ENCODE measurements at places on chromosomes 12 and 14.

DNA sequence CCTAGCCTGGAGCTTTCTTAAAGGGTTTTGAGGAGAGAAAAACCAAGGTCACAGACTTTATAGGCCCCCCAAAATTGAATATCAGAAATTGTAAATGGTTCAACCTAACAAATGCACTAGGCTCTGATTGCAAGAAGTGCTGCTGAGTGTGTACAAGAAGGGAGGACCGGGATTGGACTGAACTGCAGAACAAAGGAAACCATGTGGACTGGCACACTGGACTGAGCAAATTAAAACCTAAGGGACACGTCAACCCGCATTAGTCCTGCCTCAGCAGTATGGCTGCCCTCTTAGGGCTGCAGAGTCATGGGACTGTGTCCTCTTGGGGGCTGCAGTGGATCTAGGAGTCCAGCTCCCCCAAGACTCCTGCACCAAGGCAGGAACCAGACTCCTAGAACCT is 842 bp upstream of the CISTR start:
- no peak for DNase-seq

GRCh38 chr12:48331399-48331798 is 19.3 kb downstream of the ZNF641 start:
- no peak for DNase-seq

DNA sequence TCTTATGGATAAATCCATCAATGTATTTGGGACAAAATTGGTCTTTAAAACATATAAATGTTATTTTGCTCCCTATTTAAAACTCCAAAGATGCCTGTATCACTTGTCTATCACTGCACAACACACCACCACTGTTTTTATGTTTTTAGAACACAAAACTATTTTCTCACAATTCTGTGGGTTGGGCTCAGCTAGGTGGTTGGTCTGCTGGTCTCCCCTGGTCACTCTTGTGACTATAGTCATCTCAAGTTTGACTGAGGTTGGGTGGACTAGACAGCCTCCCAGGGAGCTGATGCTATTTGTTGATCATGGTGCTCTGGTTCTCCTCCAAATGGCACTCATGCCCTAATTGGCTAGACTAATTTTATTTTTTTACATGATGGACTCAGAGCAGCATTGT is 39.5 kb upstream of the NR1H4 start:
- no peak for DNase-seq

DNA sequence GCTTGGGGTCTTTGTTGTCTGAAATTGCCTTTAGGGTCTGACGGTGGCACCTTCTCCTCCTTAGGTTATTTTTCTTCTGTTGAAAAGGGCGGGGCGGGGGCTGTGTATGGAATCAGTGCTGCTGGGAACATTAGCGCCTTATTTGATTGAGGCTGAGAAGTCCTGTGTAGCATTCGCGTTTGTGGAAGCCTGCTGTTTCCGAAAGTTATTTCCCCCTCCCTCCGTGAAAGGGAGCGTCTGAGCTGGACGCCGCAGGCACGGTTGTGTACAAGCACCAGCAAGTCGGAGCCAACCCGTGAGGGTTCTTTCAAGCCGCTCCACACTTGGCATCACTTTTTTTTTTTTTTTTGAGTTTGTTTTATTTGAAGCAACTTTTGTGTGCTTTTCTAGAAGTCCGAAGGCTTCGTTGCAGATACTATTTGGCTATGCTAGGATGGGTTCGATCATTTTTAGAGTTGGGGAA is 1.1 kb downstream of the SYNE2 start:
- peak; percentile 28 for DNase-seq

GRCh38 chr12:106897082-106897481 is 58.6 kb upstream of the TMEM263 start:
- no peak for DNase-seq

DNA sequence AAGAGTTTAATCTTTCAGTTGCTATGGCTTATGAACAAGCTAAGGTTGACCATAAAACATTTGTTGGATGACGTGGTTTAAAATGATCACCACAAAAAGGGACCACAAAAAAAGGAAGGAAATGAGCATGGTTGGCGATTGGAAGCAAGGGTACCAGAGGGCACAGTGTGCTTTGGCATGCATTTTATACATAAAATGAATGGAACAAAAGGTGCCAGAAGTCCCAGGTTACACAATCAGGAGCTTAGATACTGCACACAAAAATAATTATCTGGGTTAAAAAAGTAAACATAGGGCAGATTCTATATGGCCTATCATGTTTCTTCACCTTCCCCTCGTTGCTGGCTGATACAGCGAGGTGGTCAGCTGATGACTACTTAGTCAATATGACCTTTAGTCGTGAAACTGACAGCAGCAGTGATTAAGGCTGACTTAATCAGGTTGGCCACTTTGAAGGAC is 50.7 kb downstream of the ZC3H14 start:
- DNase-seq: peak; percentile 23

DNA sequence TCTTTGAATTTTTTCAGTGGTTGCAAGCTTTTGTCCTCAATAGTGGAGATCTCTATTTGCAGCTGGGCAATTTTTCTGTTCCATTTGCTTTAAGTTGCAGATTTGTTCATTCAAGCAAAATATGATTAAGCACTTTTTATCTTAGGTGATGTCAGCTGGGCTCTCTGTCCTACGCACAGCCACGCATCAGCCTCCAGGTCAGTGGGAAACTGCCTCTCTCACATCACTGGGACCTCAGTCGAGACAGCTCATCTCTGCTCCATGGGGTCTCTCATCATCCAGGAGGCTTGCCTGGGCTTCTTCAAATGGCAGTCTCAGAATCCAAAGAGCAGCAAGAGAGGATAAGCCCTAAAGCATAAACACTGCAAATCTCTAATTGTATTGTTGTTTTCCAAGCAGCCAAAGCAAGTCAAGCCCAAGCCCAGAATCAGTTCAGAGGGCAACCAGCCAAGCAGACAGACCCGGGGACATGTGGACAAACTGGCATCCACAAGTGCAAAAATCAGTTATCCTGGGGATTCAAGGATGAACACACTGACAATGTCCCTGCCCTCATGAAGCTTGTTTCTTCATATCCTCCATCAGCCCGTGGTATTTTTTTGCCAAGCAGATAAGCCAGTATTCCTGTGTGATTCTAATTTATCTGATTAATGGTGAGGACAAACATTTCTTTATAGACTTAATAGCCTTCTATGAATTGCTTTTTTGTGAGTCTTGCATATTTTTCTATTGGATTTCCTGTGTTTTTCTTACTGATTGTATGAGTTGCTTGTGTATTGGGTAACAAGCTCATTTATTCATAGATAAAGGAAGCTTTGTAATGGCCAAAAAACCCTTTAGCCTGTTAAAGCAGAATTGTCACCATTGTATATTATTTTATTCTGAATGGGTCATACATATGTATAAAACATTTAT is 262.5 kb downstream of the GXYLT1 start:
- peak; percentile 14 for DNase-seq

- no peak for DNase-seq
Measured at GRCh38 chr14:22926316-22926715, 2.9 kb downstream of the PRMT5 start.

DNA sequence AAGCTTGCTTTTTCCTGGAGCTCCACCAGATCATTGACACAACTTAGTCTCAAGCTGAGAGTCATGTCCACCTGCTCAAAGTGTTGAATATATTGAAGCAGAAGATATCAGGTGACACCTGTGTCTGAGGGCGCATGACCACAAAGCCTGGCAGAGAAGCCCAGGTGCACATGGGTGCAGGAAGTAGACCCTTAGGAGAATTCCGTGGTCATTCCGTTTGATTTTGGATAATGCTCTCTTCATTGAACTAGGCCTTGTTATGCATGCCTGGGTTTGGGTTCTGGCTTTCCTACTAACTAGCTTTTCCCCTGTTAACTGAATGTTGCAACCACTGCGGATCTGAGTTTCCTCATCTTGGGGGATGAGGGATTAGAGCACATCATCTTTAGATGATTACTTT is 7.1 kb downstream of the ARHGDIB start:
- DNase-seq: peak; percentile 31

DNA sequence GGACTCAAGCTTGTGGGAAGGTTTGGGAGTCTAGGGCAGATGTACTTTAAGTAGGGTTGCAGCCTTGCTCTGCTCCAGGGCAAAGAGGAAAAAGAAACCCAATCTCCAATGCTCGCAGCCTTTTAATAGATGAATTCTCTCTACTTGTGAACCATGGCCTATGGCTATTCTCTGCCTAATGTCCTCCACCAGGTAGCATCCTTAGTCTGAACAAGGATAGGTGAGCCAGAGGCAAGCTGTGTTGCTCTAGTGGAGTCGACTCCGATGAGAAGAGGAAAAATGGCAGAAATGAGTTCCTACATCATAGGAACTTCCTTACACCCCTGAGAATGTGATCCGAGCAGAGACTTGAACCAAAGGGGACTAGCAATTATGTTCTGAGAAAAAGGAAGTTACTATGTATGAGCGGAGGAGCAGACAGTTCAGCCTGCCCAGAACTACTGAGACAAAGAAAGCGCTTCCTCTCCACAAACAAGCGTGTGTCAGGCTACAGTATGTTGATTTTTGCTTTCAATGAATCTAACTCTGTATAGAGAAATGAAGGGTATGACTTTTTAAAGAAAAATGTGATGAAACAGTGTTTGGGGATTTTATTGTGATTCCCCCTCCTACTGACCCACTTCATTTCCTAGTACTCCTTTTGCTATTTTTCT is 153.6 kb upstream of the ARID2 start:
- peak; percentile 93 for DNase-seq

- no peak for DNase-seq
Measured at GRCh38 chr14:81386290-81386745, 13.8 kb downstream of the STON2 start.

Data from suppressor macrophage treated with lipopolysaccharide for 1 hour (primary cell).